ENCODE measurements at places on chromosomes 3 and 15.

DNA sequence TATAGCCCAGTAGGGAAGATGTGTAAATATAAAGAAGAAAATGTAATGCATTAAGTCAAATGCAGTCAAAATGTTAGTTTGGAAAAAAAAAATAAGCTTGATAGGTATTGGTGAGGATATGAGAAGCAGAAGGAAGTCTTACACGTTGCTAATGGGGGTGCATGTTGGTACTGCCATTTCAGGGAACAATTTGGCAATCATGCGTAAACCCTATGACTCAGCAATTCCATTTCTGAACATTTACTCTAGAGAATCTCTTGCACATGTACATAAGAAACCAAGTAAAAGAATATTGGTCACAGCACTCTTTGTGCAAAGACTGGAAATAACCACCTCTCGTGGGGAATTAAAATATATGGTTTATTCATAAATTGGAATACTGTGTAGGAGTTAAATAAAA, 35.5 kb upstream of the TIMP4 start:
- DNase-seq: peak; percentile 1

- no peak for DNase-seq
Observed at GRCh38 chr3:185992831-185993374, 55.1 kb upstream of the TRA2B start.

- DNase-seq: no peak
Observed at GRCh38 chr15:80766275-80766674, 12.9 kb upstream of the CEMIP start.

DNA sequence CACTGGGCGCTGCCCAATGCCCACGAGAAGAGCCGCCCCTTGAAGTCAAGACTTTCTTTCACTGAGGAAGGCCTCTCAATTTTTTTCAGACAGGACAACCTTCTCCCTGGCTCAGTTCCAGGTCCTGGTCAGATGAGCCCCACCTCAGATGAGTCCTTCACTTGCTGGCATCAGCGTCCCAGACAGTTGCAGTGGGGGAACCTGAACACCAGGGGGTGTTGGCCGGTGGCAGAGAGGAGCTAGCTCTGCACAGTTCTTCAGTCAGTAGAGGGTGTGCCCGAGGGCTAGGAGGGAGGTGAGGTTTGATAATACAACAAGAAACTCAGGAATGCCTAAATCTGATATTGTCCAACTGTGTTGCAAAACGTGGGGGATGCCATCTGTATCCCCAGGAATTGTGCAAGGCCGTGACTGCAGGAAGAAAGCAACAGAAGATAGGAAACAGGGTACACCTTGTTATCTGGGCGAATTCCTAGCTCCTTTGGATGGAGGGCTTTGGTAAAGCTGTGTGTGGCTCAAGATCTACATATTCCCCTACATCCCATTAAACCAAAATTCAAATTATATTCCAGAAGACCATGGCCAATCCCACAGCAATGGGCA, 34.3 kb downstream of the CCR3 start:
- DNase-seq: peak; percentile 18

DNA sequence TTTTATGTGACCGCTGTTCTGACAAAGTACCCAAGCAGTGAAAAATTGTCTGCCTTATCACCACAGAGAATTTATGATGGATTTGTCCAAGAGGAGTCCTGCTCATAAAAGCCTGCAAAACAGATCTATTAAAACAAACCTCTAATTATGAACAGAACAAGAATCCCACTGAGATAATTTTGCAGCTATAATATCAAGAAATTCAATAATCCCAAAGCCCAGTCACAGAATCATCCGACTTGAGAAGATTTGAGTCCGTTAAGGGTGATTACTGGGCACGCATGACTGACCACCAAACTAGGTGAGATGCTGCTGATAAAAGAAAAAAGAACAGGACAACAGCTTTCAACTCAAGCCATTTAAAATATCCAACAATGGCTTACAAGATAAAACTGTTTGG, 231.0 kb upstream of the WNT5A start:
- DNase-seq: peak; percentile 24

DNA sequence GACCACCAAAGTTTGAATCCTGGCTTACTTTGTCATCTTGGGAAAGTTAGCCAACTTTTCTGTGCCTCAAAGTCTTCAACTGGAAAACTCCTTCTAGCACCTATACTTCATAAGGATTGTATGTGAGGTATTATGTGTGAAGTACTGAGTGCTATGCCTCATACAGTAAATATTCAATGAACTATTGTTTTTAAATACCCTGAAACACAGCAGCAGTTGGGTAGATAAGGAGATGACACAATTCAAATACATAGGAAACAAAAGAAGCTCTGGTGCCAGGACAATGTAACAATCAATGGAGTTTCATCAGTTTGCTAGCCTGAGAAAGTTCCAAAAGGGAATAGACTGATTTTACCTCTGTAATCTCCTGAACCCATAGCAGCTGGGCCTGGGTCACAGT, 43.3 kb downstream of the TUBGCP4 start:
- DNase-seq: no peak

- DNase-seq: no peak
Observed at GRCh38 chr3:83500931-83501330, 1457.9 kb upstream of the CADM2 start.

DNA sequence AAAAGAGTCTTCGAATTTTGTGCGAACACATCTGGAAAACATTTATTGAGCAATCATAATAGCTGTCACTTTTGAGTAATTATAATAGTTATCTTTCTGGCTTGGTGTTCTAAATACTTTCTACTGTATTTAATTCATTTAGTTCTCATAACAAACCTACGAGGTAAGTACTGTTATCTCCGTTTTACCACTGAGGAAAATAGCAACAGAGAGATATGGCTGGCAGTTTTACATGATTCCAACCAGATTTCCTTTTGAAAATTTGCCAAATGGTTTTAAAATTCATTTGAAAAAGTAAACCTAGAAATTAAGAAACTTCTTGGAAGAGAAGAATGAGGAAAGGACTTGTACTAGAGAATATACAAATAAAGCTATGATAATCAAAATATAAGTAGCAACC, 37.3 kb upstream of the MGA start:
- DNase-seq: no peak

DNA sequence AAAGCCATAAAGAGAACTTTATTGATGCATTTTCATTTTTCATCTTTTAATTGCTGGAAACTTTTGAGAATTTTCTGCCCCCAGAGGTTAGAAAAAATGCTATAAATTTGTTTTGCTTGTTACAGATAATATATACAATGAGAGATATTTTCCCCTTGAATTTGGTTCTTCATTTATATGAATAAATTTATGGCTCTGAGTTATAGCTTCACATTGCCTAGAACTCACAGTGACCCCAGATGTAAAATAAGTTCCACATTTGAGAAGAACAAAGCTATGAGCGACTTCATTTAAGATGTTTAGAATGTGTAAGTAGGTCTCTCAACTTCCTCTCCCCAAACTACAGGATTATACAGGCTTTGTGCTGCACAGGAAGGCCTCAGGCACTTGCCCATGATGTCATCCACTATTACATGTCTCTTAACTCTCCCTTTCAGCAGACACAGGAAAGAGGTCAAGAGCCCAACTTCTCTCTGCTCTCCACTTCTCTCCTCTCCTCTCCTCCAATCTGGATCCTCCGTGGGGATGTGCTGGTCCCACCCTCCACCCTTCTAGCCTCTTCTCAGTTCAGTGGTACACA, 92.8 kb downstream of the DUT start:
- peak; percentile 14 for DNase-seq

DNA sequence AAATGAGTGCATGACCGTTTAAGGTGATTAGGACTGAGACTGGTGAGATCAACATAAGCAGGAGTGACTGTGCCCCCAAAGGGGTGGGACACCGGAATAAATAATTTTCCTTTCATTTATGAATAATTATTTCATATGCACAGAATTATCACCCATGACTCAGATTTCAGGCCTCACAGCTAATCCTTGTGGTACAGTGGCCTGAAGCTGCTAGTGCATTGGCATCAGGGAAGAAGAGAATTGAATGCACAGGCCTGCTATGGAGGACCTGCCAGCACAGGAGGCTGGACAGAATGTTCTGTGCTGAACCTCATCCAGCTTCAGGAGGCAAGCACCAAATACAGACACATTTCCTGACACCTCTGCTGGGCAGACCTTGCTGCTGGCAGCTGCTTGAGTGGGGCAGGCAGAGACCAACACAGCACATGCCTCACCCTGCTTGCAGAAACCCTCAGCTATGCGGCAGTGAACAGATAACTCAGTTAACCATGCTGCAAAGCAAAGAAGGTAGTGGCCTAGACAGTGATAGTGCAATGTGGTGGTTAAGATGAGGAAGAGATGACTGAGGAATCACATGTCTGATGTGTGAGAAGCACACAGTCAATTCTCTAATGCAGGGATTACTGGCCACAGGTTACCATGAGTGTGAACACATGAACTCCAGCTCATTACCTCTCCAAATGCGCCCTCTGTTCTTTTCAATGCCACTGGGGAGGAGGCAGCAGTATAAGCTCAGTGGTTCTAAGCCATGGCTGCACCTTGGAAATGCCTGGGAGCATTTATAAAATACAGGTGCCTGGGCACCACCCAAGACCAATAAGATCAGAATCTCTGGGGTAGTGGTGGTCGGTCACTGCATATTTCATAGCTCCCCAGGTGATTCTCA, 68.1 kb upstream of the SCN5A start:
- DNase-seq: no peak

DNA sequence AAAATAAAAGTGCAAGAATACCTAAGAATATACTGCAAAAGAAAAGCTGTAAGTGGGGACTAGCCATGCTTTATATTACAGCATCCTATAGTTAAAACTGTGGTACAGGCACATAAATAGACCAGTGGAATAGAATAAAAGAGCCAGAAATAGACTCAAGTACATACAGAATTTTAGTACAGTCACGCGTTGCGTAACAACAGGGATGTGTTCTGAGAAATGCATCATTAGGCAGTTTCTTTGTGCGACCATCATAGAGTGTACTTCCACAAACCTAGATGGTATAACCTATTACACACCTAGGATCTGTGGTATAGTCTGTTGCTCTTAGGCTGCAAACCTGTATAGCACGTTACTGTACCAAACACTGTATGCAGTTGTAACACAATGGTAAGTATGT, 61.8 kb downstream of the PCCB start:
- DNase-seq: no peak

GRCh38 chr3:54819946-54820345, 107.9 kb downstream of the LRTM1 start:
- DNase-seq: no peak

GRCh38 chr15:51884517-51885236, 55.2 kb downstream of the TMOD3 start:
- no peak for DNase-seq
